ENCODE measurements at places on chromosomes 1 and 21. TPM values are rescaled to one million over a fixed set of nuclear protein-coding genes. Genes with fewer than 3 reads are reported as not detected.
A peak's percentile ranks its signal among the peaks of the same experiment; 100 is the strongest.

DNA sequence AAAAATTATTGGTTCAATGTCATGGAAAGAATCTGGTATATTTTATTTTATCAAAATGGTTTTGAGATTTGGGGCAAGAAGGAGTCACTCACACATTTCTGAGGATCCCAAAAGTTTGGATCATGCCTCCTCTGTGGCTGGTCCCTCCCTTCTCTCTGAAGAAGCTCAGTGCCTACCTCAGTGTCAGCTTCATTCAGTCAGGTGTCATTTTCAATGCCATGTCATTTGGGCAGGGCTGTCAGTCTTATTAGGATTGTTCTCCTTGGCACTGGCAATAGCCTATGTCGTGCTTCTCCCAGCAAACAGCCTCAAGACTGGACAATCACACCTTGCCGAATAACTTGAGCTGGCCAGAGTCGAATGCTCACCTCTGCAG, 264.5 kb upstream of the CAMK1G start:
- DNase-seq: no peak

GRCh38 chr1:89910780-89911179, 84.1 kb upstream of the ZNF326 start:
- no peak for DNase-seq

DNA sequence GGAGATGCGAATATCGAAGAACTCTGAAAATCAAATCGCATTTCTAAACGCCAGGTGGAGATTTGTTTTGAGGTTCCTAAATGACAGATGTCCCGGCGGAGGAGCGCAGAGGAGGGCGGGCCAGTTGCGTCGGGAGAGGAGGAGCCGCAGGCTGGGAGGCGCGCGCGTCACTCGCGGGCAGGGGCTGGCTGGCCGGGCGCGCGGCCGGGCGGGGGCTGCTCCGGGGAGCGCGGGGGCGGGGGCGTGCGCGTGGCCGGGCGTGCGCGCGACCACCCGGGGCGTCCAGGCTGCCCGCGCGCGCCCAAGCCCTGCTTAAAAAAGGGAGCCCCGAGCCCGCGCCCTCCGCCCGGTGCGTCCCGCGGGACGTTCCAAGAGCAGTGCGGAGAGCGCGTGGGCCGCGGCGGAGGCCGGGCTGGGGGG, 47.3 kb downstream of the H3-3A start:
- no peak for DNase-seq

GRCh38 chr1:234526922-234527321, 47.9 kb upstream of the TARBP1 start:
- no peak for DNase-seq

GRCh38 chr1:185315445-185316071, 1.5 kb downstream of the IVNS1ABP start:
- peak; percentile 22 for DNase-seq

- no peak for DNase-seq
Observed at GRCh38 chr1:169584483-169585144, 1.7 kb downstream of the F5 start.

- no peak for DNase-seq
Observed at GRCh38 chr21:43880111-43880985, 15.3 kb downstream of the AGPAT3 start.

DNA sequence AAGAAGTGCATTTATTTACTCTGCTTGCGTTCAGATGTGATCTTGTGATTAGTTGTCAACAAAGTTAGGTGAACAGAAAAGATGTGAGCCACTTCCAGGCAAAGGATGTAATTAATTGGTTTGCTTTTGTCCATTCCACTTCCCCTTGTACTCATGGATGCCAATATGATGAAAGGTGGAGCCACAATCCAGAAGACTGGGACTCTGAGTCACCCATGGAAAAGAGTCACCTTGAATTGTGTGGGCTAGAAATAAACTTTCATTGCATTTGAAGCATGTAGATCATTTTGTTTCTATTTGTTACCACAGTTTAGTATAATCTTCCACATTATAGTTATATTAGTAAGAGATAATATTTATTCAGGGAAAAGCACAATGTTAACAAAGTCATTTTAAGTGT, 684.2 kb downstream of the LTN1 start:
- no peak for DNase-seq

Gene PLEKHN1
- 9.8 TPM for total RNA-seq

Gene NAV1
- 29.0 TPM for total RNA-seq

Gene NIT1
- total RNA-seq: 31.3 TPM

Gene DYRK3
- 12.0 TPM for total RNA-seq
